ENCODE measurements at places on chromosomes 3 and 15.

DNA sequence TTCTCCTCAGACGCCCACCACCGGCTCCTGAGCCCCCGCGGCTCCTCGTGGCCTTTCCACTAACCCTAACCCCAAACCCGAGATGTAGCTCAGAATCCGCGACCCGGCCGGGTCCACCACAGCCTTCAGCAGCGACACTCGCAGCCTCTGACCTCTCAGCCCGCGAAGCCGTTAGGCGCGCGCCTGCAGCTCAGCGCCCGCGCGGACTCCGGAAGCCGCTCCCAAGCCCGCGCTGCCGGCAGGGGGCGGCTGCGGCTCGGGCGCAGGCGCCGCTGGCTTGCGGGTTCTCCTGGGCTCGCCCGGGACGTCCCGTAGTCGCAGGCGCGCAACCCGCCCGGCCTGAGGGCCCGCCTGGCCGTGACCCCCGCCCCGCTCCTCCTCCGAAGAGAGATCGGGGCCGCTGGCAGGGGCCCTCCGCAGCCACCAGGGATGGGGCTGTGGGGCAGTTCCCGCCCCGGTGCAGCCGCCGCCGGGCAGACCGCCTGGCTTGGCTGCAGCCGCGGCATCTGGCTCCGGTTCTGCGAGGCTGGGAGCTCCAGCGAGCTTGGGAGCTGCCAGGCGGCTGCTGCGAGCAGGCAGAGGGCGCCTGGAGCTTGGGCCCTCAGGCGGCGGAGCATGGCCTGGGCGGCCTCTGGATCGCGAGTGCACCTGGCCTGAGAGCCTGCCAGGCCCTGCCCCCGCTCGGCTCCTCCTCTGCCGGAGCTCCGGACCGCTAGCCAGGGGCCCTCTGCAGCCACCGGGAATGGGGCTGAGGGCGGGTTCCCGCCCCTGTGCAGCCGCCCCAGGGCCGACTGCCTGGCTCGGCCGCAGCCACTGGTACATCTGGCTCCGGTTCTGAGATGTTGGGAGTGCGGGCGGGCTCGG is 120.7 kb downstream of the LMLN start:
- DNase-seq, result peak; percentile 46

- no peak for DNase-seq
Observed at GRCh38 chr15:89192136-89192535, 29.2 kb downstream of the RLBP1 start.

DNA sequence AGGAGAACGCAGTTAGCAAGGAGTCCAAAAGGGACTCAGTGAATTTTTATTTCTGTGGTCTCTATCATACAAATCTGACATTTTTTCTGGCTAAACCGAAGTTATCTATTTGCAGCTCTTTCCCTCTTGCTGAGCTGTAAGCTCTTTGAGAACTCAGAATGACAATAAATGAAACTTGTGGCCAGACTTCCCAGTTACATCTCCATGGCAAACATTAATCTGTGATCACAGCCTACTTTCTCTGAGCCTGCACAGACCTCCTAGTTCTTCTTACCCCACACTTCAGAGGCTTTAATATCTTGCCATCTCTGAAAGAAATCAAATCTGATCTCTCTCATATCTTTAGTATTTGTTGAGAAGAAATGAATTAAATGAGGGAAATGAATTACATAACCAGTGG is 58.0 kb downstream of the PLD1 start:
- no peak for DNase-seq

GRCh38 chr3:117681619-117682018 is 972.0 kb downstream of the TUSC7 start:
- no peak for DNase-seq

- DNase-seq, result no peak
Observed at GRCh38 chr3:53696401-53697172, 149.6 kb downstream of the CHDH start.

GRCh38 chr3:115659253-115660220 is 36.2 kb downstream of the GAP43 start:
- no peak for DNase-seq

- no peak for DNase-seq
Observed at GRCh38 chr15:68201879-68202261, 3.3 kb downstream of the CALML4 start.

- DNase-seq, result no peak
Observed at GRCh38 chr3:67386451-67386850, 268.0 kb downstream of the SUCLG2 start.

DNA sequence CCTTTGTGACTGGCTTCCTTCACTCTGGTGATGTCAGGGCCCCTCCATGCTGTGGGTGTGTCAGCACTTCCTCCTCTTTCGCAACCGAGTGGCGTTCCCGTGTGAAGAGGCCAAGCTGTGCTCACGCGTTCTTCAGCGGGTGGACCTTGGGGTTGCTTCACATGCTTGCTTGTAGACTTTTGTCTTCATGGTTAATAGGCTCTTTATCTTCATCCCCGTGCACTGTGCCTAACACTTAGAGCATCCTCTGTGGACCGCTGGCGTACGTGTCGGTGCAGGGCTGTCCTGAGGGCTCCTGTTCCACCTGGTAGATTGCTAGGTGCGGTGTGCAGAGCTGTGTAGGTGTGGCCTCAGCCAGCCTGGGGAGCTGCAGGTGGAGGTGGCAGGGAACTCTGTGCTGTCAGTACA is 182.3 kb downstream of the OR4M2 start:
- peak; percentile 31 for DNase-seq

DNA sequence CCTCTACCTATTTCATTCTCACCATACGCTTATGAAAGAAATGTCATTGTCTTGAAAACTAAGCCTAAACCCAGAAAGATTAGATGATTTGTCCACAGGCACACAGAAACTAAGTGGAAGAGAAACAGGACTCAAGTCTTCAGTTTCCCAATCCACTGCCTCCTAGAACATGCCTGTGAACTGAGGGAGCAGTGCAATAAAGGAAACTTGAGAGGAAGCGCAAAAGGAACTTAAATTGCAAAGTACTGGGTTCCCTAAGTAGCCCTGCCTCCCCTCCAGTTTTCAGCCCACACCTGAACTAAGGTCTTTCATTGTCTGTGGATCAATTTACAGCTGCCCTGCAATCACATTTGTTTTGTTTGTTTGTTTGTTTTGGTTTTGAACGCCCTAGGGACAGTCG is 56.7 kb upstream of the TSEN2 start:
- DNase-seq, result no peak

- no peak for DNase-seq
Observed at GRCh38 chr15:66269326-66270090, 16.0 kb upstream of the MEGF11 start.

DNA sequence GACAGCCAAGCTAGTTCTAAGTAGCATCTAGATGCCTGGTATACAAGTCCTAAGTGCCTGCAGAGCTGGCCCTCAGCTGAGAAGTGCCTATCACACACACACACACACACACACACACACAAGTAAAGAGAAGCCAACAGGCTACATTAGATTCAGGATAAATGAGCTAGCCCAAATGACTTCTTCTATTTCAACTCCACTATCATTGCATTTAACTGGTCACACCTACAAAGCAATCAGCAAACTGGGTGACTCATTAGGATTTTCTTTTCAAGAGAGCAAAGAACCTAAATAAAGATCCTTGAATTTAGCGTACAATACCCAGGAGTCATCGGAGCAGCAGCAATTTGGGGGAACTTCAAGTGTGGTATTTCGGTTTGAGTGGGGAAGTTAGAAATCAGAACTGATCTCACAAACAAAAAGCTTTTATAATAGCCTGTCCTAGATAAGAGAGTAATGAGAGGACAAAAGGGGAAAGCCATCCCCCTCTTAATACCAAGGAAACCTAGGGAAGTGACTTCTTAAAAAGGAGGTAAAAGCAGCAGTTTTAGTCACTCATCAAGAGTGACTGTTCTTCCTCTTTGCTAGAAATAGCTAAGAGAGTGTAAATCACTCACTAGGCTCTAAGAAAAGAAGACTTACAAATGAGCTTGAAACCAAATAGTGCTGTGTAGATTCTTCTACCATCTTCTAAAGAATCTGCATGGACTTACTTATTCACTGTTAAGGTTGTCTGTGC is 112.7 kb downstream of the TNIK start:
- DNase-seq, result no peak

- DNase-seq, result no peak
Observed at GRCh38 chr3:55090291-55090690, 162.4 kb upstream of the LRTM1 start.

DNA sequence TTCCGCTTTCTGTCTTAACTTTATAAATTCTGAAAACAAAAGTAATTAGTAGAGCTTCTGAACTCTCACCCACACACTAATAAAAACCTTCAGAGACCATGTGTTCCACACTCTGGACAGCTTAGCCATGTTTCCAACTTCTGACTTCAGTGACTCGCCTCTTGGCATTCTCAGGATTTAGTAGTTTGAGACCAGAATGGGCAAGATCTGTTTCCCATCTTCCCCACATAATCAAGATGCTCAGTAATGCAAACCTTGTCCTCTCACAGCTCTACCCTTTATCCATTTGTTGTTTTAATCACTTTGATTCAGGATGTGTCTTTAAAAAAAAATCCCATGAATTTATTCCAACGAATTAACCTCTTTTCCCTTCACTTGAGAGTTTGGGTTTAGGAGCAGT is 166.6 kb upstream of the SLC24A5 start:
- DNase-seq, result no peak

DNA sequence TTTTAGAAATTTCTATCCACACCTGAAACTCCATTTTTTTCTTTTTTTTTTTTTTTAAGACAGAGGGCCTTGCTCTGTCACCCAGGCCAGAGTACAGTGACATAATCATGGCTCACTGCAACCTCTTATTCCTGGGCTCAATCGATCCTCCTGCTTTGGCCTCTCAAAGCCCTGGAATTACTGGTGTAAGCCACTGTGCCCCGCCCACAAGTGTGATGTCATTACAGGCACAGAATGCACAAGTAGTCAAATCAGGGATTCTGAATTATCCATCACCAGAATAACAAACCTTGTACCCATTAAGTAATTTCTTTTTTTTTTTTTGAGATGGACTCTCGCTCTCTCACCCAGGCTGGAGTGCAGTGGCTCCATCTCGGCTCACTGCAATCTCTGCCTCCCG is 1.9 kb downstream of the UQCRC1 start:
- no peak for DNase-seq

GRCh38 chr3:119034256-119035013 is at the start of gene IGSF11:
TSS of gene IGSF11 (minus strand) at chr3:119034846. CDS start at chr3:119034582, 264 bp downstream.
- DNase-seq, result peak; percentile 47

- DNase-seq, result no peak
Observed at GRCh38 chr3:168001244-168001643, 94.5 kb downstream of the GOLIM4 start.

- DNase-seq, result no peak
Observed at GRCh38 chr15:47506329-47507100, 210.8 kb upstream of the SEMA6D start.

DNA sequence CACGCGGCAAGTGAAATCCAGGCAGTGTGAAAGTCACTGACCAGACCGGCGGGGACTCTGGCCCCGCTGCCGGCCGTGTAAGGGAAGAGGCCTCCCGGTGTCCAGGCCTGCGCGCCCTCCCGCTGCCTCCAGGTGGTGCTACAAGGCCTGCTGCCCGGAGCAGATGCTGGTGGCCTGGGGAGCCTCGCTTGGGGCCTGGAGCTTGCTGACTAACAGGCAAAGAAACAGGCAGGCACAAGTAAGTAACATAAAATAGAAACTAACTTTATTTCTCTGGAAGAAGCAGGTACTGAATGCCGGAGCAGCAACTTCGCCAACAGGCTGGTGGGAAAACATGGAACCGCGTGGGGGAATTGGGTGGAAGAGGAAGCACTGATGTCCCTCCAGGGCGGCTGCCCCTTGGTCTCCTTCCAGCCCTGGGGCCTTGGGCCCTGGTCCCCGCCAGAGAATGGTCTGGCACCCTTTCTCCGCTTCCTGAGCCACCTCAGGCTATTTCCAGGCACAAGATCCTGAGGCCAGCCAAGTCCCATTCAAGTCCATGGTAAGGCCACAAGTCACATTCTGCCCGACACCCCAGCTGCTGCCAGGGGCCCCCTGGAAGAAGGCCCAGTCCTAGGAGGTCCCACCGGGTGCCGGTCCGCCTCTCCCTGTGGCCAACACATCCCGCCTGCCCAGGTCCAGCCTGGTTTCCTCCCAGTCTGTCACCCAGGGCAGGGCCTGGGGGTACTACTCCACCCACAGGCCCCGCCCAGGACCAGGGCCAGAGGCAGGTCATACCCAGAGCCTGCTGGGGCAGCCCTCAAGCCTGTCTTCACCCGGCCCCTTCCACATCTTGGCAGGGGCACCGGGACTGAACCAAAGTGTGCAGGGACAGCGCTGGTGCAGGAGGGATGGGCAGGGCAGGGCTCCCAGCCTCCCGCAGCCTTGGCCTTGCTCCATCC is 45.0 kb downstream of the TNK2 start:
- DNase-seq, result peak; percentile 55

DNA sequence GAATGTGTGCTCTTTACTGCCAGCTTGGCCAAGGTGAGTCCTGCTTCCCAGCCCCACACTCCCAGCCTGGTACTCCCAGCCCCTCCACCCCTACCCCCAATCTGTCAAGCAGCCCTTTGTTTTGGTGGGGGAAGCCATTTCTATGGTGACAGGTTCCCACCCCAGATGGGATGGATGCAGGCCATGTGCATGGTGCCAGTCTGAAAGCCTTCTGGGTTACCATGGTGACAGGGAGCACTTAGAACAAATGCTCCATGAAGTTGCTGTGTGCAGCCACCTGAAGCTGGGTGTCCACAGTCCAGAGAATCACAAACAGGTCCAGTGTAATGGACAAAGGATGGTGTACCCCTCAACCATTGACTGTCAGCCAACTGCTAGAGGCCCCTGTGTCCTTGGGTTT is 19.1 kb upstream of the VILL start:
- DNase-seq, result no peak

DNA sequence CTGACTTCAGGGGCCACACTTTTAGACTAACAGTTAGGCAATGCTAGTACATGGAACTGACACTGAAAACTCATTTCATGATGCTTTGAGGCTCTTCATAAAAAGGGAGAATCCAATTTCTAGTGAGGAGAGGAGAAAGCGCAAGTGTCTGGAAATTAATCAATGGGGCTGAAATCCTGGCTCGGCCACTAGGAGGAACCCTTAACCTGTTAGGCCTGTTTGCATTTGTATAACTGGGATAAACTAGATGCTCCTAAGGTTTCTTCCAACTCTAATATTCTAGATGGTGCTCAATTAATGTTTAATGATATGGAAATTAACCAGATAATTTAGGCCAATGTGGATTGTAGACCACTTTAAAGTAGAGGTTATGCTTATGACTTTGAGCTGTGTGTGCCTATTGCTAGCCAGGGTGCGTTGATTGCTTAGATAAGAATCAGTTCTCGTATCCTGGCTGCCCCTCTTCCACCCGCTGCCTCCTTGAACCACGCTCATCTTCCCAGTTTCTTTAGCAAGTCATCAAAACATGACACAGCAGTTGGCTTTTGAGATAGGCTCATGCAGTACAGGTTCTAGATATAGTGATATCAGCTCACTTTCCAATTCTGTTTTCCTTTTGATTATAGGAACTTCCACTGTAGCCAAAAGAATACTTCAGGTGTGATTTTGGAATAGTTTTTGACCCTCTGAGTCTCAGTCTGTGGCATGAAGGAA is 16.8 kb upstream of the CRBN start:
- DNase-seq, result no peak

GRCh38 chr3:159069091-159069490 is 267.2 kb downstream of the MFSD1 start:
- no peak for DNase-seq

GRCh38 chr3:50365080-50365841 is 5.9 kb upstream of the TMEM115 start:
- DNase-seq, result peak; percentile 95

Measured in T-cell (primary cell).